ENCODE measurements at places on chromosomes 12 and 14.

- no peak for DNase-seq
Measured at GRCh38 chr12:74619884-74620283, 82.2 kb downstream of the ATXN7L3B start.

DNA sequence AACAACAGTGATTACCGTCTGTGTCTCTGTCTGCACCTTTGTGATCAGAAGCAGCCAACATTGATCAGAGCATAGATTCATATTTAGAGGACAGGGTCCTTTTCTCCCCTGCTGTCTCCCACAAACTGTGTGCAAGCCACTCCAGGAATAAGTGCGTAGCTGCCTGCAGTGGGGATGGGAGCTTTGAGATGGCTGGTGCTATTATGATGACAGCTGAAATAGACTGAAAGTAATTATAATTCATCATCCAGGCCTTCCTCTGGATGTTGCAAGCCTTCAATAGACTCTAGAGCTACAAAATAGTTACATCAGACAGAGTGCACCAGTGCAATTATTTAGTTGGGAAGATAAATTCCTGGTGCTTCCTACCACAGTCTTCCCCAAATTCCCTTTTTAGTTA, 68.1 kb downstream of the BORCS5 start:
- no peak for DNase-seq

- no peak for DNase-seq
Measured at GRCh38 chr14:79583738-79584408, 627.4 kb downstream of the DIO2 start.

DNA sequence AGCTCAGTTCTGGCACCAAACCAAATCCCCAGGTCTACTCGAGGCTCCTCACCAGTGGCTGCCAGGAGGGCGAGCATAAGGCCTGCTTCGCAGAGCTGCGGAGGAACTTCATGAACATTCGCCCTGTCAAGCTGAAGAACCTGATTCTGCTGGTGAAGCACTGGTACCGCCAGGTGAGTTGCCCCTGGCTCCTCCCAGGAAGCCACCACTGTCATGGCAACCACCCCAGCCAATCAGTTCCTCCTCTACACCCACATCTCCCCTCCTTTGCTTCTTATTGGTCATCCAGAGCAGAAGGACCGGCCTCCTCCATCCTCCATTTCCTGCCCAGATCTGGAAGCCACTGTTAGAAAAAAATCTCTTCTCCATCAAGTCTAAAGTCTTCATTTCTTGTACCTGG, 17.2 kb upstream of the OAS2 start:
- DNase-seq: no peak

- peak; percentile 80 for DNase-seq
Measured at GRCh38 chr14:56351861-56352260, 227.7 kb upstream of the TMEM260 start.

- DNase-seq: no peak
Measured at GRCh38 chr12:106436164-106436563, 78.6 kb downstream of the POLR3B start.

GRCh38 chr12:126083926-126084325, 1018.7 kb downstream of the AACS start:
- DNase-seq: no peak

DNA sequence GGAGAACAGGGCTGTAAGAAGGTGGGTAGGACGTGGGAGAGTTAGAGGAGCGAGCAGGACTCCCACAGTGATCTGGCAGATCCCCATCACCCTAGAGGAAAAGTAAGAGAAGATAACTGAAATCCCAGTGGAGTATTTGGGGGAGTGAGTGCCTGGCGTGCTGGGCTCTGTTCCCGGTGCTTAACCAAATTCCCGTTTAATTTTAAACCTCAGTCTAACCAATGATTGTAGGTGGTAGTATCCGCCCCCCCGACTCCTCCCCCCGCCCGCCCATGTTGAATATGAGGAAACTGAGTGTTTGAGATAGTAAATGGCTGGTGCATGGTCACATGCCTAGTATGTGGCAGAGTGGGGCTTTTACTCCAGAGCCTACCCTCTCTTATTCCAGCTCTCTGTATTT, 1.2 kb downstream of the TARBP2 start:
- no peak for DNase-seq

DNA sequence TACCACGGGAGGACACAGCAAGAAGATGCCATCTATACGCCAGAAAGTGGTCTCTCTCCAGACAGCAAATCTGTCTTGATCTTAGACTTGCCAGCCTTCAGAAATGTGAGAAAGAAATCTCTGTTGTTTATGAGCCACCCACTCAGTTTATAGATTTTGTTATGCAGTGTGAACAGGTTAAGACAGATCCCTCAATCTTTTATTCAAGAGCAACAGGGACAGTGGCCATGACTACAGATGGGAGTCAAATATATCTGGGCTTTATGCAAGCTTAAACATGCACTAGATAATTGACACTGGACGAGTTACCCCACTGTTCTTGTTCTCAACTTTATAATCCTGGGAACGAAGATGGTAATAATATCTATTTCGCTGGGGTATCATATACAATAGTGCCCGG, 288.7 kb downstream of the RPAP3 start:
- no peak for DNase-seq

DNA sequence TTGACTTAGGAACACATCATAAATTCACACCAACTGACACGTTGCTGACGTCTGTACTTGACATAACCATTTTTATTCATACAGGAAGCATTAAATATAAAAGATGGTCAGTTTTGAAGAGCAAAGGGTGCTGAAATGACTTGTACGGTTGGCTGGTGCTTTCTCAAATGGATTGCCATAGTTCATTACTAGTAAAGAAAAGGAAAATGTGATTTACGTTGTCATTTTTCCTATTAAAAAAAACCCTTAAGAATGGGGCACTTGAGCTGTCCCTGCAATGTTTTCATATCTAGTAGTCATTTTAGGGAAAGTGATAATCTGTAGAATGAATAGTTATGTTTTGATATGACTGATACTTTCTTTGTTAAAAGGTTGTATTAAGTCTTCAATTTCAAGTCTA, 22.5 kb upstream of the MANSC4 start:
- no peak for DNase-seq

DNA sequence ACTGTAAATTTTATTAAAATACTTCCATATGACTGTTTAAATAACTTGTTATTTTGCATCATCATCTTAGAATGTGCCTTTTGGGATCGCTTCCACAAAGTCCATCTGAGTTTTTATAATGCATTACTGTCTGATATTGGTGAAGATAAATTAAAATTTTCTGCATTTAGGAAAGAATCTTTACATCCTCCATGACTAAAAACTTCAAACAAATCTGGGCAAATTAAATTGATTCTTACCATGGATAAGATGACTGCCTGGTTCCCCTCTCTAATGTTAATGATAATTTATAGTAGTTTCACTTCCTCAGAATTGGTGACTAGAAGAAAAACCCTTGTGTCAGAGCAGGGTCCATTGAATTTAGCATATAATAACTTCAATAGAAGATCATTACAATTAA, 94.7 kb upstream of the SLC38A4 start:
- no peak for DNase-seq

- DNase-seq: no peak
Measured at GRCh38 chr12:55765736-55766290, 22.9 kb downstream of the GDF11 start.

DNA sequence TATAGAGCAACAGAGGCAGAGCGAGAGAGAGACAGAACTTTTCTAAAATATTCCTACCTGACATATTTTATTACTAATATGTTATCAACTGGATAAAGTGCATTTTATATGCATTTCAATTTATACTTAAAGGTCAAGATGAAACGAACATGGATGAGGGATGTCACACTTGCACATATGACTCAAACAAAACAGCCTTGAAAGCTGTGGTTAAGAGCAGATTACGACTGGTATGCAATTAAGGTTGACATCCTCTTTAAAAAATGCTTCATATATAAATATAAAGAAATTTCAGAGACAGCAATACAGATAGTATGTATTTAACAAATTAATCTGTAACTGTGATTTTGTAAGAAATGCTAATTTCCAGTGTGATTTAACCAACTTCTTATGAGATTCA, 52.5 kb downstream of the LMO3 start:
- no peak for DNase-seq

DNA sequence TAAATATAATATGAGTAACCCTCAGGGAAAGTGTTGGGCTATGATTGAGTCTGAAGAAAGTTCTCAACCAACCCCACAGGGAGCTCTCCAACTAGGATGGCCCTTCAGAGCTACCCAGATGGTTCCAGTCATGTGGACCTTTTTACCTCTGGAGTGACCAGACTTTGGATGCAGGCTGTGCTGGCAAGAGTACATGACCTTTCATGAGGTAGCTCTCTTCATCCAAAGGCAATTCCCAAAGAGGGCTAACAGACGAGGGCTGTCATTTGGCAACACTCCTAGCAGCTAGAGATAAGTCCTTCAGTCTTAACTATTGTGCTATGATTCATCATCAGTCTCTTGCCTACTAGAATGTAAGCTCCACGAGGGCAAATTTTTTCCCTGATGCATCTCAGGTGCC, 75.4 kb downstream of the DUSP6 start:
- DNase-seq: no peak

- peak; percentile 27 for DNase-seq
Measured at GRCh38 chr12:40446385-40446784, 221.6 kb downstream of the LRRK2 start.

- peak; percentile 60 for DNase-seq
Measured at GRCh38 chr14:74634481-74634880, 22.4 kb upstream of the LTBP2 start.

DNA sequence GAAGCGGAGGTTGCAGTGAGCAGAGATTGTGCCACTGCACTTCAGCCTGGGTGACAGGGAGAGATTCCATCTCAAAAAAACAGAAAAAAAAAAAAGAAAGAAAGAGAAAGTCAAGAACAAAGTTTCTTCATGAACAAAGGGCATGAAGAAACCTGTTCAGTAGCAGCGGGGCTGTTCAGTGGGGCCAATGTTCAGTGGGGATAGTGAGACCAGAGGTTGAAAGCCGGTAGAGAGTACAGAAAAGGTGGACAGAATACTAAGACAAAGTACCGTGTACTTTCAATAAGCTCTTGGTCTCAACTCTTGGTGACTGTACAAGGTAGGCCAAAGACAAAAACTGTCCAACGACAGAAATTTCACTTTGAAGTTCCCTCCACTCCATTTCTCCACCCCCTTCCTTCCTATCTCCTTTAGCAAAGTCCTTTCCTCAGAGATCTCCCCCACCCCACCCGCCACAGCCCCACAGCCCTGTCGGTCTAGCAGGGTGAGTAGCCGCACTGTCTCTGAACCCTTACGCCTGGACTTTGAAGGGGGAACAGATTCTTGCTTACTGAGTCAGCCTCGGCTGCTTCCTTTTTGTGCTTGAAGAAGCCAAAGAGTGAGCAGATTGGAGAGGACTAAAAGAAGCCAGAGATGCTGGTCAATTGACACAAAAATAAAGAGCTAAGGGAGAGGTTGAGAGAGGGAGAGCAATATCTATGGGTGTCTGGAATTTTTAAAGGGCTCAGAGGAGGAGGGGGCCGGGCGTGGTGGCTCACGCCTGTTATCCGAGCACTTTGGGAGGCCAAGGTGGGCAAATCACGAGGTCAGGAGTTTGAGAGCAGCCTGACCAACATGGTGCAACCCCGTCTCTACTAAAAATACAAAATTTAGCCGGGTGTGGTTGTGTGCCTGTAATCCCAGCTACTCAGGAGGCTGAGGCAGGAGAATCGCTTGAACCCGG, 44.2 kb upstream of the FOS start:
- peak; percentile 48 for DNase-seq

GRCh38 chr12:117120787-117121186, 21.6 kb upstream of the TESC start:
- DNase-seq: no peak

DNA sequence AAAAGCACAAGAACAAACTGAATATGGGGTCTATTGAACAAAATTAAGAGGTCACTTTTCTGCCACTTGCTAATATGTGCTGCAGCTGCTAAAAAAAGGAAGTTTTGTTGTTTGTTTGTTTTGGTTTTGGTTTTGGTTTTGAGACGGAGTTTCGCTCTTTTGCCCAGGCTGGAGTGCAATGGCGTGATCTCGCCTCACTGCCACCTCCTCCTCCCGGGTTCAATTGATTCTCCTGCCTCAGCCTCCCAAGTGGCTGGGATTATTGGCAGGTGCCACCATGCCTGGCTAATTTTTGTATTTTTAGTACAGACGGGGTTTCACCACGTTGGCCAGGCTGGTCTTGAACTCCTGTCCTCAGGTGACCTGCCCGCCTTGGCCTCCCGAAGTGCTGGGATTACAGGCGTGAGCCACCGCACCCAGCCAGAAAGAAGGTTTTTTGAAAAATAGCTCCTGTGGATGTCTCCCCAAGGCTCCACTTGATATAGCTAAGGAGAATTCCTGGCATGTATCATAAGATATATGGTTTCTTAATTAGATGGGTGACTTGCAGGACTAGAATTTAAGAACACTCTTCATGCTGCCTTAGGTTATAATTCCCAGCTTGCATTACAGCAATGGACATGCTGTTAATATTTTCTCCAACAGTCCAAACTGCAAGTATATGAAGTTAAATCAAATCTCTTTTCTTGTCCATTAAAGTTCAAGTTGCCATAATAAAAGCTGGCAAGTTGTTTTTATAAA, 237.6 kb upstream of the AMIGO2 start:
- DNase-seq: peak; percentile 34

GRCh38 chr14:105326568-105326867, 12.0 kb downstream of the PACS2 start:
- no peak for DNase-seq

DNA sequence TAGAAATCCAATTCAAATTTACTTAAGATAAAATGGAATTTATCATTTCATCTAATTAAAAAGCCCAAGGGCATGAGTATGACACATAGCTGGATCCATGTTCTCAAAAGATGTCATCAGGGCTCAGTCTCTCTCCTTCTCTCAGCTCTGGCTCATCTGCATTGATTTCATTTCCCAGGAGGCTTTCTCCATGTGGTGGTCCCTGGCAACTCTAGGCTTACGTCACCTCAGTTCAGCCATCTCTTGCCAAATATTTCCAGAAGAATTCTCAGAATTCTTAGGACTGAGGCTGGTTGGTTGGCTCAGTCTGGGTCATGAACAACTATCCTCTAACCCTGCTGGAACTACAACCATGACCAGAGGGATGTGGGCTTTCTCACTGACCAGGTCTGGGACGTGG, 65.3 kb downstream of the FOS start:
- DNase-seq: peak; percentile 79

- DNase-seq: no peak
Measured at GRCh38 chr14:100369019-100369418, 45.9 kb downstream of the SLC25A47 start.

- DNase-seq: no peak
Measured at GRCh38 chr12:3632754-3633153, 120.2 kb downstream of the CRACR2A start.

DNA sequence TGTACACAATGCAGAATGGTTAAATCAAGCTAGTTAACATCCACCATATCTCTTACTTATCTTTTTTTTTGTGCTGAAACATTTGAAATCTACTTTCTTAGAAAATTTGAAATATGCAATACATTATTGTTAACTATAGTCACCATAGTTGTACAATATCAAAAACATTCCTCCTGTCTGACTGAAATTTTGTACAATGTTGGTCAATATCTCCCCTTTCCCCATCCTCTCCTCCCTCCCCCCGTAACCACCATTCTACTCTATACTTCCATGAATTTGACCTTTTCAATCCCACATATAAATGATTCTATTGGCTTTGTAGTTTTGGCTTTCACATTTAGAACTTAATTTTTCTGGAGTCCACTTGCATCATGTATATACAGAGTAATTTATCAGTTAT, 63.5 kb upstream of the DCD start:
- DNase-seq: no peak

GRCh38 chr14:91477388-91477787, 32.7 kb downstream of the PPP4R3A start:
- DNase-seq: no peak

Data from AG08395 (cell line).